ENCODE measurements at places on chromosomes 6 and 20.

GRCh38 chr6:141307309-141307998 is 825.3 kb upstream of the GJE1 start:
- no peak for DNase-seq

DNA sequence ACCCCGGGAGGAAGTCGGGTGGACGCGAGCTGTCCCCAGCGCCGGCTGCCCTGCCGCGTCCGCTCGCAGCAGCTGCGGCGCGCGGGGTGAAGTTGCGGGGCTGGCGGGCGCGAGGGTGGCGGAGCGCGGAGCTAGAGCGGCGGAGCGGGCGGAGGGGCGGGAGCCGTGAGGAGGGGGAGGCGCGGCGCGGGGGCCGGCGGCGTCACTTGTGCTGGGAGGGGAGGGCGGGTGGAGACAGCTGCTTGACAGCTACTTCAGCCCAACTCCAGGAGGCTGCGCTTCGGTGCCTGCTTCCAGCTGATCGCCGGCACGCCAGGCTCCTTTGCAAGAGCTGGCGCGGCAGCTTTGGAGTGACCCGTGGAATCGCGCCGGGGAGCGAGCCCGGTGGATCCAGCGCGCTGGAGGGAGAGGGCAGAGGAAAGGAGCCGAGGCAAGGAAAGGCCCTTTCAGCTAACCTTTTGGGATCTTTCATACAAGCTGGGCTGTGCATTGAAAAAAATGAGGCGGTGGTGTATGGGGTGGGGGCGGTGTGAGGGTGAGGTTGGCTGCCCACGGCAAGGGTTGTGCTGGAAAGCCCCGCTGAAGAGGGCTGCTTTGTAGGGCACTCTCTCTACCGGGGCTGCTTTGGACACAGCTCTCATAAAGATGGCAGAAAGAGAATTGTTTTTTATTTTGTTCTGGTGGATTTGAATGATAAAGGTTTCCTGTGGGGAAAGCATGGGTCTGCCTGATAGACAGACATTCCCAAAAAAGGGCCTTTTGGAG is 24.6 kb downstream of the RIPOR2 start:
- peak; percentile 85 for DNase-seq

DNA sequence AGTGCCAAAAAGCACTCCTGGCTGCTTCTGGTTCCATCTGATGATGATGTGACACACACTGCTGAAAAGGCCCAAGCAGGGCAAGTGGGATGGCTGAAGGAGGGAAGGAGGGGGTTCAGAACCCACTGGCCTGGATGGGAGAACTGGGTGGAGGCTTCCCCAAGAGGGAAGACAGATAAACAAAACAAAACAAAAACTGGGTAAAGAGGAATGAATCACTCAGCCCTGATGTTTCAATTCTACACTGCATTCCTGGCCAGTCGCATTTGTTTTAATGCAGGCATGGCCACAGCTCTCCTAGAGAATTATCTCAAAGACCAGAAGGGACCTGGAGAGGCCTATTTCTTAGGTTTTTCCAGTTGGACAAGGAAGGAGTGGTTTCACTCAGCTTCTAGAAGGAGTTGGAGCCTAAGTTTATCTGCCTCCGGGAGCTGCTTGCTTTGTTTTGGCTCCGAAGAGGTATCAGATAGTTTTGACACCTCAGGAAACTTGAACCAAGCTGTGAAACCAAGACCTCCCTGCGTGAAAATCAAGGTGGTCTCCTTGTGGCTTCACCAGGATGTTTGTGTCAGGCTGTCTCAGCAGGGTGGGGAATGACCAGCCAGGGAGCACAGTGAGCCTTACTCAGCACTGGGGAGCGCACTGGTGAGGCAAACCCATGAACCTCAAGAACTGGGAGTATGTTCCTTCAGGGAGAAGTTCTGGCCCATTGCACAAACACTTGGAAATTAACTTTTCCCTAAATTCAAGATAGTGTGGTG is 16.1 kb downstream of the TTPAL start:
- no peak for DNase-seq

- DNase-seq = no peak
These were observed 117.4 kb upstream of the ARID1B start for GRCh38 chr6:156659822-156660198.

- no peak for DNase-seq
These were observed 137.9 kb downstream of the AGPAT4 start for GRCh38 chr6:161135695-161136591.
